Hematopoietic multipotent progenitor cell treated with erythropoietin and hydrocortisone succinate and interleukin-3 and kit ligand, for 17 days (in vitro differentiated cells): ENCODE measurements at places on chromosomes 2 and 18.

DNA sequence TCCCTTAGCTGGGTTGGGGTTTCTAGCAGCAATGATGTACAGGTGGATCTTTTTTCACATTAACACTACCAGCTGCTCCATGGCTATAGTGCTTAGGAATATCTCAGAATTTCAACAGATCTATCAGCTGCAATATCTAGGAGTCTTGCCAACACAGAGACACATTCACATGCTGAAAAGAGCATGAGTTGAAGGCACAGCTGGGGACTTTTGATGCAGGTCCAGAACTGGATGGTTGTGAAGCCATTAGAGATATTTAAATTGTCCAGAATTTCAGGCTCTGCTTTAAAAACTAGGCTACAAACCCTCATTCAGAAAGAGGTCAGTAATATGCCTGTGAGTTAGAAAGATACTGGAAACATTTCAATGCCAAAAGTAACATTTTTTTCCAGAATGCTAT is 122.2 kb upstream of the CCDC195 start:
- no peak for DNase-seq

DNA sequence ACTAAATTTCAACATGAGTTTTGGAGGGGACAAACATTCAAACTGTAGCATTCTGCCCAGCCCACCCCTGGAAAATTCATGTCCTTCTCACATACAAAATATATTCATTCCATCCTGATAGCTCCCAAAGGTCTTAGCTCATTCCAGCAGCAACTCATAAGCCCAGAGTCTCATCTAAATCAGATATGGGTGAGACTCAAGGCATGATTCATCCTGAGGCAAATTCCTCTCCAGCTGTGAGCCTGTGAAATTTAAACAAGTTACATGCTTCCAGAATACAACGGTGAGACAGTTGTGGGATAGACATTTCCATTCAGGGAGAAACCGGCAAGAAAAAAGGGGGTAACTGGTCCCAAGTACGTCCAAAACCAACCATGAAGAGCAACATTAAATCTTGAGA is 43.5 kb upstream of the FAHD2A start:
- no peak for DNase-seq

GRCh38 chr2:233764761-233765160 is 4.7 kb downstream of the UGT1A1 start:
- DNase-seq, result no peak

DNA sequence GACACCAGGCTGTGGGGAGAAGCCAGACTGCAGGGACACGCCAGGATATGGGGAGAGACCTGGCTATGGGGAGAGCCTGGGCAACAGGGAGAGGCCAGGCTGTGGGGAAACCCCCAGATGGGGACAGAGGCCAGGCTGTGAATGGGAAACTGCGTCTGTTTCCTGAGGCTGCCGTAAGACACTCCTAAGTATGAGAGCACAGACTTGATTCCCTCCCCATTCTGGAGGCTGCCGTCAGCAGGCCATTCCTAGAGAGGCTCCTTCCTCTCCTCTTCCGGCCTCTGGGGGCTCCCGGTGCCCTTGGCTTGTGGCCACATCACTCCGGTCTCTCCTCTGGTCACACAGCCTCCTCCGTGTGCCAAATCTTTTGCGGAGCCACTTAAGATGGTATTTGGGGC is 32.3 kb downstream of the ADI1 start:
- no peak for DNase-seq

GRCh38 chr18:46398005-46398404 is 259.0 kb downstream of the LOXHD1 start:
- no peak for DNase-seq

- no peak for DNase-seq
These were observed 10.9 kb downstream of the INPP4A start for GRCh38 chr2:98455494-98455976.

GRCh38 chr2:38671946-38672345 is 6.0 kb downstream of the GALM start:
- no peak for DNase-seq

DNA sequence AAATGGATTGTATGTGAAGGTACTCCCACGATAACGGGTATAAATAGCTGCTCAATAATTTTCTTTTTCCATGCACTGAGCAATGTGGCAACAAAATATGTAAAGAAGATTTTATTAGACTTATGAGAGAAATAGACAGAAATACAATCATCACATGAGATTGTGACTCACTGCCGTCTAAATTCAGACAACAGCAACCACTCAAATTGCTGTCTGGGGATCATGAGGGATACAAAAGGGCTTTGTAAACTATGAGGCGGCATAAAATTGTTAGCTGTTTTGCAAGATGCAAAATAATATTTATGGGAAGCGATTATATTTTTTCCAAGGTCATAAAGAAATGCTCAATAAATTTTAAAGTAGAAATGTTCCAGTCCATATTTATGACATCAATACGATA is 259.1 kb upstream of the AGAP1 start:
- DNase-seq, result no peak

- DNase-seq, result no peak
These were observed 50.5 kb downstream of the HNRNPLL start for GRCh38 chr2:38552259-38552658.

- DNase-seq, result no peak
These were observed 154.0 kb downstream of the CLIP4 start for GRCh38 chr2:29269095-29269764.

DNA sequence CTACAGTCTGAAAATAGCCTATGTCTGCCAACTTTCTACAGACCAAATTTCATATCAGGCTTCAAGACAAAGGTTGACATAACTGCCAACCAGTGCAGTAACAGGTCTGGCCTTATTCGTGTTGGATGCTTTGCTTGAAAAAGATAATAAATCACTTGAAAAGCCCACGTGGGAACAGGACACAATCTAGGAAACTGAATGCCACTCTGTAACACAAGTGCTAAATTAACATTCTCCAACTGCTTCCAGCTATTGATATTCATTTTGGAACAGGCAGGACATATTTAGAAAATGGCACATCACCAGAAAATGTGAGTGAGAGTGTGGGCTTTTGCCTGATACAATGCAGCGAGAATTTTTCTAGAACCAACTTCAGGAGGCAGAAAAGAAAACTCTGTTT is 165.9 kb upstream of the CCDC150 start:
- no peak for DNase-seq

DNA sequence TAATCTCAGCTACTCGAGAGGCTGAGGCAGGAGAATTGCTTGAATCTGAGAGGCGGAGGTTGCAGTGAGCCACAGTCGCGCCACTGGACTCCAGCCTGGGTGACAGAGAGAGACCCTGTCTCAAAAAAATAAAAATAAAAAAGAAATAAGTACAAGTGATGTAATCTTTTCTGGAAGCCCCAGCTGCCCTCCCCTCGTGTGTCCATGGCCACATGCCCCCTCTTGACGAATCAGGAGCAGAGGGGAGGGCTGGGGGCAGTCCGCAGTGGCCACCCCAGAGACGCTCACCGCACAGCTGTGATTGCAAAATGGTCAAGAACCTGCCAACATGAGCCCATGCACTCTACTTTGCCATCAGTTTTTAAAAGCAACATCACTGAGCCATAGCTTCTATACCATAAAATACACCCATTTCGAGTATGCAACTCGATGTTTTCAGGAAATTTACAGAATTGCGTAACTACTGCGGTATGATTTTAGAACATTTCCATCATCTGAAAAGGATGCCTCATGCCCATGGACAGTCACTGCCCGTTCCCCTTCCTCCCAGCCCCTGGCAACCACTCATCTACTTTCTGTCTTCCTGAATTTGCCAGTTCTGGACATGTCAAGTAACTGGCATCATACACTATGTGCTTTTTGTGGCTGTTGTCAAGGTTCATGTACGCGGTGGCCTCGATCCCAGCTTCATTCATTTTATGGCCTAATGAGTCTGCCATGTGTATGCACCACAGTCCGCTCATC is 88.1 kb downstream of the NDUFA10 start:
- no peak for DNase-seq

DNA sequence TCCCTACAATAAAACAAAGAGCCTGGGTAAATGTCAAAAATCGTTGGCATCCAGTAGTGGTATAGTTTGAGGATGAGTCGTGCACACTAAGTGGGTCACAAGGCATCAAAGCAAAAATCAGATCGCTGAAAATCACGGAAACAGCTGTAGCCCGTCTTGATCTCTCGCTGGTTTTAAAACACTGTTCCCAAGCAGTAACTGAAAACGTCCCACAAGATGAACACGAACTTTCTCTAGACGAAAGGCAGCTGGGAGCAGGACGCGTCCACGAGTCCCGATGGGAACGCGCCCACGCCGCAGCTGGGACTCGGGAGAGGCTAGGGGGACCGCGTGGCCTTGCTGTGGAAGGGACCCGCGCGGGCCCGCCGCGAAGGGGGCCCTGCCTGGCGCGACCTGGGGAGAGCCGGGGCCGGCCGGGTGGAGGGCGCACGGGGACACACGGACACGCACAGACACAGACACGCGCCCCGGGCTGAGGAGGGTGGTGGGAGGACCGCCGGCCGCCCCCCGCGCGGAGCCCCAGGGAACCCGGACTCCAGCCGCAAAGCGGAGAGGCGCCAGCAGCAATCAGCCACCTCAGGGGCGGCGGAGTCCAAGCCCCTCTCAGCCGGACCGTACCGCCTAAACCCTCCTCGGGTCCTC is 651 bp downstream of the STK17B start:
- no peak for DNase-seq

DNA sequence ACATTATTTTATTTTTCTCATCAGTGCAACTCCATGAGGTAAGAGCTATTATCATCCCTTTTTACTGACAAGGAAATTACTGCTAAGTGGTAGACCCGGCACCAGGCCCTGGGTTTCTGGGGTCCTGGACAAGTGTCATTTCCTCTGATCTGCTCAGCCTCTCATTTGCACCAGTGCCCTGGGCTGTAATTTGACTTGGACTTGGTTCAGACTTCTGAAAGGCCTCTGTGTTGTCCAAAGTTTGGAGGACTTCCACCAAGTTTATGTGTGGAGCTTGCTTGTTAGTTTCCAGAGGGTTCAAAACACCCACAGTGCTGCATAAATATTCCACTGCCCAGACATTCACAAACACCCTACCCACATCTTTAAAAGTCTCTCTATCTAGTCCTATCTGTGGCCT is 44.0 kb upstream of the PPP1CB start:
- no peak for DNase-seq

- no peak for DNase-seq
These were observed 90.4 kb downstream of the TPO start for GRCh38 chr2:1503471-1504310.

- DNase-seq, result no peak
These were observed 400.5 kb upstream of the FSIP2 start for GRCh38 chr2:185338104-185338503.

GRCh38 chr2:177689623-177690022 is 297.1 kb downstream of the AGPS start:
- DNase-seq, result no peak

DNA sequence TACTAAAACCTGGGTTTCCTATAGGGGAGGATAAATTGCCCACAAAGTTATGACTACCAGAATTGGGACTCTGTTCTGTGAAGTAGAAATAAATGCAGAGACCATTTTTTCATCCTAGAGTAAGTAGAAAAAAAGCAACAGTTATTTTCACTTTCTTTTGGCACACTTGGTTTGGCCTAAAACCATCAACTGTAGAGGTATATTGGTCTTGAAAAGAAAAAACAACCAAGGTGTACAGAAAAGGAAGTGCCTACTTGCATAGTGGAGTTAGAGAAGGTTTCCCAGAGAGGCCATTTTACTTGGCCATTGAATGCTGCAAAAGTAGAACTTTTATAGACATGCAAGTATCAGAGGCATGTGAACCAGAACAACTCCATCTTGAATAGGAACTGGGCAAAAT is 89.4 kb upstream of the TACR1 start:
- DNase-seq, result no peak

DNA sequence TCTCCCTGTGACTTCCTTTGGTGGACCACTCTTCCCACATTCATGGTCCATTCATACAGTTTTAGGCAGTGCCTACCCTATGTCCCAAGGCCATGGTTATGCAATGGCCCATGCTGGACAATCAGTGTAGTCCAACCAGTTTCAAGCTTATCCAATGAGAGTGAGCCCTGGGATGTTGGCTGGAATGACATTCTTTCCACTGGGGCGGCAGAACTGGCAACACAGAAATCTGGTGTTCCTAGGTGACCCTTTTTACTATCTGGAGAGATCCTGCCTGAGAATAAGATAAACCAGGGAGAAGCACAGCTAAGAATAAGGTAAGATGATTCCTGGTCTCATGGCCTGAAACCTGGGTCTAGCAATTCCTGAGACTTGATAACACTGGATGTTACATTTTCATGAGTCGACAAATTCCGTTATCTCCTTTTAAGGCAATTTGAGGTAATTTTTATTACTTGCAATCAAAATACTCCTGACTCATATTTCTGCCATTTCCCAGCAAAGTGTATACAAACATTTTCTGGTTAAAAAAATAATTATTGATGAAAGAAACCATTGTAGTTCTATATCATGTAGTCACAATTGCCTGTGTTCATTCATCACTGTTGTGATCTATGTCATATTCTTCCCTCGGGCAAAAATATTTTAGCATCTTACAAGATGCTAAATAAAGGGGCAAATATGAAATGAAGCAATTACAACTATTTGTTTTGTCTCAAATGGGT is 271.5 kb upstream of the LYPD1 start:
- DNase-seq, result no peak

- DNase-seq, result no peak
These were observed 141.5 kb downstream of the SPHKAP start for GRCh38 chr2:228039752-228040534.

DNA sequence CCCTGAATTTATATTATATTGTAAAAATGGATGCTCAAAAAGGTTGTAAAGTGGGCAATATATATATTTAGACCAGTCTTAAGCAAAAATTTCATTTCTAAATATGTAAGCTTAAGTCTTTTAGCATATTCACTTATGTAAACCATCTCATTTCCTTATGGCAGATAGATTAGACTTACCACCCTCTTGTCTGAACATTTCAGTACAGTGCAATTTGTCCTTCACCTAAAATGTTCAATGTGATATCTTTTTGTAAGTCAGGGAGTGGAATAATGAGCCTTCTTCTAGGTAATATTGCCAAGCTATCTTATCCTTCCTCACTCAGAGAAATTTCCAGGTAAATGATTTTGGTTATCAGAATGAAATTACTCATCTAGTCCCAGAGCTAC is 92.3 kb downstream of the KLF7 start:
- no peak for DNase-seq

GRCh38 chr18:21313576-21313975 is 71.5 kb downstream of the GREB1L start:
- DNase-seq, result no peak

DNA sequence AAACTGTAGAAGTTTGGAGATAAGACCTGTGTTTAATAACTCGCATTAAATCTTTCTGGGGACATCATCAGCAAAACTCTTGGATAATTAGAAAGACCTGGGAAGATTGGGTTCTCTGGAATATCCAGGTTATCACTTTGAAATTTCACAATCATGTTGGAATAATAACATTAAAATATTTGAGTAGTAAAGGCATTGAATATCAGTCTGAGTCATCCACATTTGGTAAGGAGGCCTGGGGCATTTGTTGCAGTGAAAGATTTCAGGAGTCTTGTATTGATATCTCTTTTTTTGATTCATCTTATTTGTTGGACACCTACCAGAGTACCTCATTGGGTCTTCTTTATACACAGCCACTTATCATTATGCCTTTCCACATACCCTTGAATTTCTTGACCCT is 95.9 kb downstream of the EPB41L5 start:
- no peak for DNase-seq

- DNase-seq, result no peak
These were observed 5.6 kb downstream of the TXNL4A start for GRCh38 chr18:79982736-79983135.
